ENCODE measurements at places on chromosomes 7 and 10.

- DNase-seq, result no peak
Observed at GRCh38 chr10:29757551-29758297, 123.0 kb upstream of the SVIL start.

- no peak for DNase-seq
Observed at GRCh38 chr10:48656914-48657305, 27.8 kb upstream of the WDFY4 start.

DNA sequence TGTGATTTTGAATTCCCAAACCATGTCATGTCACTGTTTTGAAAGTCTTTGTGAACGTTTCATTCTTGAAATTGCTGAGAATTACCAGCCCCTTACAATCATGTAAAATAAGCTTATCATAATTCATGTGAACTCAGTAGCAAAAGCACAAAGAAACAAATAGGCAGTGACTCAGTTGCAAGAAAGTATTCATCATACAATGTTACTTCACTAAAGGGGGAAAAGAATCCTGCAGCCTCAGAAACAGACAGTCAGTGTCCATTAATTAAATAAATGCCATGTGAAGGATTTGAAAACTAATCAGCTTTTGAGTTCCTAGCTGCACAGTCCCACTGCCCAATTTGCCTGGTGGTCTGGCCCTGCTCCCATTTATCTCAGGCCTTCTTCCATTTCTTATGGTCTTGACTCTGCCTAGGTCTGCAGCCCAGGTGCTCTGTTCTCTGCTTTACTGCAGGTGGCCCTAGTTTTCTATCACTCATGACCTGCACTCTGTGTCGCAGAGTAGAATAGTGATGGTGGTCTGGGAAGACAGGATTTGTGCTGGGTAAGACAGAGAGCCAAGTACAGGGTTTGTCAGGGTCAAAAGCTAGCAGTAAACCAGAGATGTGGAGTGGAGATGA is 99.7 kb downstream of the PLCE1 start:
- DNase-seq, result no peak

- no peak for DNase-seq
Observed at GRCh38 chr7:93219868-93220267, 6.4 kb downstream of the HEPACAM2 start.

DNA sequence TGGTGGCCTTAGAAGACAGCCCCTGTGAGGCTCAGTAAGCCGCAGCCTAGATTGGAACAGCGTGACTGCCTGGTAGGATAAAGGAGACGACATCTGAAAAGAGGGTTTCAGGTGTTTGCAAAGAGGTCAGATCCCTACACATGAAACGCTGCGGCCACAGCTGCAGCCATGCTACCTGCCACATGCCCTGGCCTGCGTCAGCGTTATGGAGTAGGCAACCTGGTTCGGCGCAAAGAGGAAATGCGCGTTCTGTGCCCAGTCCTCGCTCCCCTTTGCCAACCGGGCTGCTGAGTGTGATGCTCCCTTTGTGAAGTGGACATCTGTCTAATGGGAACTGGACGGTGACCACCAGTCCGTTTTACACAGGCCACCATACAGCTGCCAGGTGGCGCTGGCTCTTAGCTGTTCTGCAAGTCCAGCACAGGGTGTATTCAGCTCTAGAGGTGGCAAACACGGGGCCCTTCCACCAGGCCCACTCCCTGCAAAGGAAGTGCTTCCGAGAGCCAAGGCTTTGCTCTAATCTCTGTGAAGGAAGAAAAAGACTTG is 160.3 kb downstream of the CELF2 start:
- DNase-seq, result peak; percentile 28

GRCh38 chr10:114048472-114048871 is 4.8 kb downstream of the ADRB1 start:
- no peak for DNase-seq

GRCh38 chr7:140501966-140502365 is 22.7 kb upstream of the MKRN1 start:
- no peak for DNase-seq

DNA sequence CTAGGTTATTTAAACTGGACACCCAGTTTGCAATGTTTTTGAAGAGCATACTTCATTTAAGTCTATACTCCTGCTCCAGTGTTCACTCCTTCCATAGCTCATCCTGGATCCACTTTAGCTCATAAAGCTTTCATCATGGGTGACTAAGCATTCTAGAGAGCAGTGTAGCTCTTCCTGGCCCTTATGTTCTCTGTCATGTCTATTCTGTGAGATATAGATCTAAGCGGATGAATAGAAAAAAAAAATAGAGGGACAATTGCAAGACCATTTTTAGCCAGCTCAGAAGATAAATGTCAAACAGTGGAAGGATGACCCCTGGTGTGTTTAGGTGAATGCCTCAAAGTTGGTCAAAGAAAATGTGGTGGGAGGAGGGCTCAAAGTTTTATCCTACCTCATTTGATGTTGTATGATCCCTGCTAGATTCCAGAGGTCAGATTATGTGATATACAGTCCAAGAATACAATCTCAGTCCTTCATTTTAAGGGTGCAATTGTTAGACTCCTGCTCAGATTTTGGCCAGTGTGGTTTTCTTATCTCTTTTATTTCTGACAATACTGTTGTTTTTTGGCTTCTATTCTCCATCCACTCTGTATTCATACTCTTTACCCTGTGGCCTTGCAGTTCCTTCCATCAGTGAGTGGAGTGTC is 7.5 kb upstream of the HECW1 start:
- no peak for DNase-seq

GRCh38 chr7:46174196-46174580 is 253.1 kb upstream of the IGFBP3 start:
- DNase-seq, result no peak

DNA sequence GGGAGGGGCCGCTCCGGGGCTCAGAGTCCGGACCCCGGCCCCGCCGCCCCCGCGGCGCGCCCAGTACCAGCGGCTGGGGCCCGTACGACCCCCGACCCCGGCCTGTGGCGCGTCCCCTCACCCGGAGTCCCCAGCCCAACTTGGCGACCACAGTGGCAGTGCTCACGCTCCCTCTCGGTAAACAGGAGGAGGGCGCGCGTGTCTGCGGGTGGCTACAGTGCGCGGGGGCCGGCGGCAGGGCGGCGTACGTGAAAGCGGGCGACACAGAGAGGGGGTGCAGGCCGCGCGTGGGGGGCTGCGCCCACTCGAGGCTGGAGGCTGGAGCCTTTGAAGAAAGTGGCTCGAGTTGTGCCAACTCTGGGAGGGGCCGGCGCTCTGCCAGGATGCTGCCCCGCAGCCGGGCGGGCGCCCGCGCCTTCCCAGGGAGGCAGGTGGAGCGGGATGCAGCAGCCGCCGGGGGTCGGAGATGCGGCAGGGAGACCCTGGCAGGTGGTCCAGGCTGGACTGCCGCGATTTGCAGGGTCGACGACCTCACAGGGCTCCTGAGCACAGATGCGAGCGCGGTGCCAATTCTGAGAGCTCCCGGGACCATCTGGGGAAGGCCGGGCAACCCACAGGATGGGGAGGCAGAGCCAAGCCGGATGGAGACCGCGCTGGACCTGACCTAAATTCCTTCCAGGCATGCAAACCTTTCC is 655 bp downstream of the PTPRE start:
- no peak for DNase-seq

DNA sequence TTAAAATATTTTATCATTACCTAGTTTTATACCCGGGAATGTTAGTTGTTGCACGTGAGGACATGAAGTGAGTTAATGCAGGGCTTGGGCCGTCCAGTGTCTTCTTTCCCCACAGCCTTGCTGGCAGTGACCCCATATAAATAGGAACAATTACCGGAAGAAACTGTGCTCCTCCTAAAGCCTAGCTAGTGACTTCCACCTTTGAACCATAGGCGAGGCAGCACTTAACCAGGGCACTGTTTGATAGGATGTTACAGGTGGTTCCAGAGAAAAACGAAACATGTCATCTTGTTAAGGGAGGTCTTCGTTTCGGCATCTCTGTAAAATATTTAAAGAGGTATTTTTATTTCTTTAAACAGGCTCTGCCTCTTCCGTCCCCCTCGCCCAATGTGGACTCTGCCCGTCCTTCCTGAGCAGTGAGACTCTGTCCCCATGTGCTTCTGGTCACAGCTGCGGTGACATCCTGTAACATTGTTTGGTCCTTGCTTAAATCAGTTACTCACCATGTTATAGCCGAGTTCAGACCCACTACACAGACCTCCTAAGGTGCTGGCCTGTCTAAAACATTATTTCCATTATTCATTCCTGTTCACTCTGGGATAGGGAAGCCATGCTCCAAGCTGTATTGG is 145.6 kb downstream of the MGMT start:
- no peak for DNase-seq

DNA sequence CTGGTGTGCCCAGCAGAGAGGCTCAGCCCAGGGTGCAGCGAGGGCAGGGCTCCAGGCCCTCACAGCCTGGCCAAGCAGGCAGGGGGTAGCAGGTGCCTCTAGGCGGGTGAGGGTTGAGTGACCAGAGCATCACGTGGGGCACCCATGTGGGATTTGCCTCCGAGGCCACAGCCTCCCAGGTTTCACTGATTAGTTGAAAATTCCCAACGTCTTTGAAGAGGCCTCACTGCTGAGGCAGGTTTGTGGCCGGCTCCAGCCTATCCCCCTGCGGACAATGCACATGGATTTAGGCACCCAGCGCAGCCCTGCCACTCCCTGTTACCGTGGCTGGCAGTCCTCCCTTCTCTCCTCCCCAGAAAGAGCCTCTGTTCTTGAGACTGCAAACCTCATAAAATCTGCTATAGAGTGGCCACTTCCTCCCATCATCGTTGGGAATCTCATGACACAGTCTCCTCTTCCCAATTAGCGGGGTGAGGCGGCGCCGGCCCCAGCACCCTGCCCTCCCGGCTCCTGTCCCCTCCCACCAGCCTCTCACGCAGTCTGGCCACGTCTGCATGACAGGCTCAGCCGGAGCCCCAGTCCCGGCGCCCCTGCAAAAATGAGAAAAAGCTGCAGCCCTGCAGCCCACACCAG is 10.8 kb downstream of the MYL10 start:
- DNase-seq, result no peak

- no peak for DNase-seq
Observed at GRCh38 chr10:55329796-55330195, 528.8 kb upstream of the PCDH15 start.

DNA sequence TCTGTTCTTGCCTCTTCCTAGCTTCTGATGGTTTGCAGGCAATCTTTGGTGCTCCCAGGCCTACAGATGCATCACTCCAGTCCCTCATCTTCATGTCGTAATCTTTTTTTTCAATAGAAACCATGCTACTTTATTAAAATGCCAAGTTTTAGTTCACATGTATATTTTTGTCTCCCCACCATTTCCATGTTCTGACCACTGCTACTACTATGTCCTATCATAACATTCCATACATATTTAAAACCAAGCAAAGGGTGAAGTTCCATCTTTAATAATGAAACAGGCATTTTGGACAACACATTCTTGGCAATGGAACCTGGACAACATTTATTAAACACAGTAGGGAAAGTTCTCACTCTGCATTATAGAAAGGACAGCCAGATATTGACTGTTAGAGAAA is 58.8 kb downstream of the ZNF518A start:
- DNase-seq, result no peak

GRCh38 chr7:110625294-110625693 is 465.6 kb upstream of the LRRN3 start:
- DNase-seq, result no peak

DNA sequence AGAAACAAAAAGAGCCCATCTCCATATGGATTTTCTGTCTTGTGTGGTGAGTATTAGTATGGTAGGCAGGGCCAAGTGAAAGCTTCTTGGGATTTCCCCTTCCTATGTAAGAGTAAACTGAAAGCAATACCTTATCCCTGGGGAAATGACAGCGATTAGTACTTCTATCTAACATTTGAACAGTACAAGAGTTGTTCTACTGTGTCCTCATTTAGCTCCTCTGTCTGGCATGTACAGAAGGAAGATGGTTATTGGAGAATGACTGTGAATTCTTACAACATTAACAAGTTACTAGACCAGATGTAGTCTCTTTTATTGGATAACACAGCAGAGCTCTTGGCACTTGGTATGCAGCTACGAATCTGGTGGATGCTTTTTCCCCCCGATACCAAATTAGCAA is 17.9 kb upstream of the TRIL start:
- DNase-seq, result no peak

GRCh38 chr10:6114805-6115341 is 26.0 kb downstream of the RBM17 start:
- DNase-seq, result no peak

DNA sequence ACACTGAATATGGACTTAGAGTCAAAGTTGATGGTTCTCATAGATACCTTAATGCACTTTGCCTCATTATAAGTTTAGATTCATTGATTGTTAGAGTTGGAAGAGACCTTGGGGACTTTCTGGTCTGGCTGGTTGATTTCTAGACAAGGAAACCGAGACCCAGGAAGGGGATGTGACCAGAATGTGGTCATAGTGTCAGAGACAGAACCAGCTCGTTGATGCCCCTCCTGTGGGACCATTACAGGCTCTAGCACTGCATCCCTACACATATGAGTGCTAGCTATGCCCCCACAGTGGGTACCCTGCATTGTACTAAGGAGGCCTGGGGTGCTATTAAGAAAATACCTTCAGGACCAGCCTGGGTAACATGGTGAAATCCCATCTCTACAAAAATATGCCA is 306.6 kb downstream of the CAMK1D start:
- DNase-seq, result no peak

DNA sequence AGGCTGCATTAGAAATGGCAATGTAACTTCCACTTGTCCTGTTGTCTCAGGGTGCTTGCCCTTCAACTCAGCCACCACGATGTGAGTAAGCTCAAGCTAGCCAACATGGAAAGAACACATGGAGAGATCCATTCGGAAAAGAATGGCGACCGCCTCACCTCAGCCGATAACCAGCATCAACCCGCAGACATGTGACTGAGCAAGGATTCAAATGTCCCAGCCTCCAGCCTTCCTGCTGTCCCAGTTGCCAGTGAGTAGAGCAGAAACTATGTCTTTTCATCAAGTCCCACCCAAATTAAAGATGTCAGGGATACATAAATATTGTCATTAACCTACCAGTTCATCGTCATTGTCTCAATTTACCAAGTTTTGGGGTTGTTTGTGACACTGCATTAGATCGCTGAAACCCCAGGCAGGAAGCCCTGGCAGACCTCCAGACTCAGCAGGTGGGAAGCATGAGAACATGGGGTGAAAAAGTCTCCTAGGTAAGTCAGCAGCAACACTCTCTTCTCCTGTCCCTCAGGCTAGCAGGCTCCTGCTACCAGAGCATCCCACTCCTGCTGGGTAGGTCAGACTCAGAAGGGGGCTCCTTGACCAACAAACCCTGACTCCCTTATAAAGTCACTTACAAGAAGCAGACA is 67.0 kb downstream of the OSBPL3 start:
- no peak for DNase-seq

- no peak for DNase-seq
Observed at GRCh38 chr7:110204527-110204926, 886.4 kb upstream of the LRRN3 start.

DNA sequence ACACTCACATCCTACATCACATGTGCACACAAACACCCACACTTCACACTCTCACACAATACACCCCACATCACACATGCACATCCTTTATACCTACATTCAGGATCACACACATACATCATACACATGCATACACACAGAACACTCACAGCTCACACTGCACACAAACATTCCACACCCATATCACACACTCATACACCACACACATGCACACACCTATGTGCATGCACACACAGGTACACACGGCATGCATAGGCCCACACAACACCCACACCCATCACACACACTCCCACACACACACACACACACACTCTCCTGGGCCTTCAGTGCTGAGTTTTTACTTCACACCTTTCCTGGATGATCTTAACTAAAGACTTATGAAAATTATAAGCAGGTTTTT is 220.5 kb downstream of the DNAJB6 start:
- no peak for DNase-seq

- DNase-seq, result no peak
Observed at GRCh38 chr7:143496263-143496662, 18.6 kb downstream of the TAS2R41 start.

GRCh38 chr7:69204943-69205342 is 393.3 kb upstream of the AUTS2 start:
- DNase-seq, result no peak

GRCh38 chr10:79979310-79979975 is 30.5 kb upstream of the SFTPD start:
- no peak for DNase-seq
